Activated gamma-delta T cell treated with Interleukin-2 at 50 U/mL for 16 hours (primary cell): ENCODE measurements at places on chromosomes 5 and 9.

DNA sequence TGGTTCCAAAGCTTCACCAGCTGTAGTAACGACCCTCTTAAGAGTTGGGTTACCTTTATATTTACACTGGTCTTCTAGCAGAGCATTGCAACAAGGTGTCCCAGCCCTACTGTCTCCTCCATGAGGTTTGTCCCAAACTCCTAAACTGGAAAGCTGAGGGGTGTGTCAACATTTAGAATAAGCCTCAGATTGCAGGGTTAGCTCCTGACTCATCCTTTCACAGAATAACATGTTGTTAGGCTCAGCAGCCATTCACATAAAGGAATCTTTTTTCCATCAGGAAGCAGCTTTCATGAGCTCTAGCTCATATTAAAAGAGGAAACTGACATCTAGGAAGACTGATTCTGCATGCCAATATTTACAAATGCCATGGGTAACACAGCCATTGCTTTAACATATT is 238.7 kb downstream of the EFNA5 start:
- no peak for DNase-seq

DNA sequence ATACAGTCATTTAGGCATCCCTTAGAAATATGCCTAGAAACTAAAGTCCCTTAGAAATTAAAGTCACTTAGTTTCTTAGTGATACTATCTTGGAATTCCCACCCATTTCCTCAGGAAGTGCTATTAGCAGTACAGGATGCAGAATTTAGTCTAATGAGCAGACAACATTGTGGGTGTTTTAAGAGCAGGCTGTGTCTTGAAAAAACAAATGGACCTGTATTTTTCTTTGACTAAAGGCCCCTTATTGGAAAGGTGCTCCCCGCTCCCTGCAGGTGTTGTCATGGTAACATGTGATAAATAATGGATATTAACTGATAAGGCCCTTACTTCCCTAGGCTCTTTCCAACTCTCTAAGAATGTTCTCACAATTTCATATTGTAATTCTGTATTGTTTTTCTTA is 38.8 kb upstream of the STARD4 start:
- no peak for DNase-seq

DNA sequence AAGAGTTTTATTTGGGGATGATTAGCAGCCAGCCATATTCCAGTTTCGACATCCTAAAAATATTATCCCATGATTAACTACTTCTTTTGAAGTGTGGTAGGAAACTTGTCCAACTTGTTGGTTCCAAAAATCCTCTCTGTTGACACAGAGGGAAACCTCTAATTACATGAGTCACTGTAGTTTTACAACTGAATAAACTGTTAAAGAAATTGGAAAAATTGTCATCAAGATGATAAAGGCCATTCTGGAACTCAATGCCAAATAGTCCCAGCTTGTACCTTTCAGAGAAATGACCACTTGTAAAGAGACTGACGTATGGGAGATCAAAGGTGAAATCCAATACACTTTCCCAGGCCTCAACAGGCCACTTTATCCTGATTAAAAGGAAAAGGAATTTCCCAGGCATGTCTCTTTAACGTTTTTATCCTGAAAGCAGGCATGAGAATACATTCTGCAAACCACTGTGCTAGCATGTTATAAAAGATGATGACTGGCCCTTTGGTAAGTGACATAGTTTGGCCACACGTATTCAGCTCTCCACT is 261.6 kb downstream of the GLIS3 start:
- DNase-seq: no peak

DNA sequence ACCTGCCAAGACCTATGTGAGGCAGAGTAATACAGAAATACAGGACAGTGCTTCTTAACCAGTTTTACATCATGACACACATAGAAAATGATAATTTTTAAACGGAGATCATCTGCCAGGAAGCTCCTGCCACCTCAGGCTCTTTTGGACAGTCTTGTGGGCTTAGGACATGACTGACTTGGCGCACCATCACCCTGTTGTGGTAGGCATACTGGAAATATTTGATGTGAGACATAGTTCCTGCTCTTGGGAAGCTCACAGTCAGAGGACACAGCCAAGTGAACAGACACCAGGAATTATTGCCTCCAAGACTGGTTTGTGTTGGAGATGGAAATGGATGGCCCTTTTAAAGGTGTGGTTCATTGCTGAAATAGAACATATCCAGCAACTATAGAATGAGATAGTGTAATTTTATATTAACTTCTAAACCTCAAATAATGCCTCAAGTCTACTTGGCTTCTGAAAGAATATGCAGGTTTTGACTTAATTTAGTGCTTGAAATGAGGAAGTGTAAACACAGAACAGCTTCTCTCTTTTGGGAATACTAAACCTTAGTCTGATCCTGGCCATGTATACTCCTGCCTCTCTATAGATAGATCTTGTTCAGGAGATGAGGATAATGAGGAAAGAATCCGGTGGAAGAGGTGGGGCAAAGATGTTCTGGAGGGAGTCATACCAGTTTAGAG is 19.7 kb downstream of the CPEB4 start:
- no peak for DNase-seq

GRCh38 chr5:17167171-17167891 is 50.1 kb upstream of the BASP1 start:
- DNase-seq: no peak

DNA sequence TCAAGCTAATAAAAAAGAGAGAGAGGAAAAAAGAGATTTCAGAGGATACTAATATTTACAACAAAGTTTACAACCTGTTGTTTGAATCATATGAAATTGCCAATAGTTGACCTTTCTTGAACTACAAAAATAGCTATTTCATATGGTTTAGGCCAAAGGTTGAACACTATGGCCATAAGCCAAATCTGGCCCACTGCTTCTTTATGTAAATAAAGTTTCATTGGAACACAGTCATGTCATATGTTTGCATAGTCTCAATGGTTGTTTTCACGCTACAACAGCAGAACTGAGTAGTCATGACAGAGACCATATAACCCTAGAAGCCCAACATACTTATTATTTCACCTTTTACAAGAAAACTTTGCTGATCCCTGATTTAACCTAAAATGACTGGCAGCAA is 20.9 kb downstream of the SEMA5A start:
- DNase-seq: no peak

- no peak for DNase-seq
Measured at GRCh38 chr9:130120832-130121231, 51.4 kb upstream of the NCS1 start.

- no peak for DNase-seq
Measured at GRCh38 chr5:8721536-8721935, 824.3 kb downstream of the SEMA5A start.

- no peak for DNase-seq
Measured at GRCh38 chr5:173094012-173094661, 38.0 kb downstream of the CREBRF start.

DNA sequence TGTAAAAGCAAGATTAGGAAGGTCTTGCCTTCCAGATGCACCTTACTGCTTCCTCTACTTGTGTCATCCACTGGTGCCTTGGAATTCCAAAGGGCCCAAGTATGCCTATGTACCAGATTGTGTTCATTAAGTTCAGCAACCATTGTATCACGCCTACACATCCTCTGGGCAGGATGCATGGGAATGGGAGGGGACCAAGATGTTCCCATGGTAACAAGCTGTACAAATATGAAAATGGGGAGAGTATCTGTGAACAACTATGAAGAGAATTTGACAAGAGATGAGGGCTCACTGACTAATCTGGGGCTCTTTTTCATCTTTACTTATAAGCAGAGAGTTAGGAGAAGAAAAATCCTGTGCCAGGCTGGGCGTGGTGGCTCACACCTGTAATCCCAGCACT is 137.8 kb upstream of the MAP1B start:
- no peak for DNase-seq

DNA sequence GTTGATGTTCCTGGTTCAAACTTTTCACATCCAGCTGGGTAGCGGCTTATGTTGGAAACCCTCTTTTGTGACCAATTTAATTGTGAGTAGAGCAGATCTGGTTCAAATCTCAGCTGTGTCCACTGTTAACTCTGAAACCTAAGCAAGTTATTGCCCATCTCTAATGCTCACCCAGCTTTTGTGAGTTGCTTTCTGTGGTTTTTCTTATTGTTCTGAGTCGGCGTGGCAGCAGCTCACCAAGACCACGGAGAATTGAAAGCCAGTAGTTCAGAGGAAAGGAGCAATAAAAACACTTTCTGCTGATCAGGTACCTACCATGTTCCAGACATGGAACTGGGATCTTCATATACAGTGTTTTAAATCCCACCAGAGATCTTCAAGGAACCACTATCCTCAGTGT is 114.4 kb downstream of the DOCK2 start:
- no peak for DNase-seq

DNA sequence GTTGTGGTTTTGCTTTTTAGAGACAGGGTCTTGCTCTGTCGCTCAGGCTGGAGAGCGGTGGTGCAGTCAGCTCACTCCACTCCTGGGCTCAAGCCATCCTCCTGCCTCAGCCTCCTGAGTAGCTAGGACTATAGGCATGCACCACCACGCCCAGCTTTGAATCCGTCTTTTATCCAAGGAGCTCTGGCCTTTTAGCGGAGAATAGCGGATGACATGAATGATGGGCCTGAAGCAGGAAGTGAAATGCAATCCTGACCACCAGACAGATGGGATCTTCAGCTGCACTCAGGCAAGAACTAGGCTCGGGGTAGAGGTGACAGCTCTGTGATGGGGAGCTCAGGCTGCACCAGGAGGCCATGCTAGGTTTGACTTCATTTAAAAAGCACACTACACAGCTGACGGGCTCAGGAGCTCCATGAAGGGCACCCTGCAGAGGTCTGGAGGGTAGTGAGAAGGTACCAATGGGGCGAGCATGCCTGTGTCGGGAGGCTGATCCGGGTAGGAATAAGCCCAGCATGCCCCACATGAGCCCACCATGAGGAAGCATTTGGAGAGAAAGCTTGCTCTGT is 21.9 kb downstream of the POLR1E start:
- DNase-seq: no peak

DNA sequence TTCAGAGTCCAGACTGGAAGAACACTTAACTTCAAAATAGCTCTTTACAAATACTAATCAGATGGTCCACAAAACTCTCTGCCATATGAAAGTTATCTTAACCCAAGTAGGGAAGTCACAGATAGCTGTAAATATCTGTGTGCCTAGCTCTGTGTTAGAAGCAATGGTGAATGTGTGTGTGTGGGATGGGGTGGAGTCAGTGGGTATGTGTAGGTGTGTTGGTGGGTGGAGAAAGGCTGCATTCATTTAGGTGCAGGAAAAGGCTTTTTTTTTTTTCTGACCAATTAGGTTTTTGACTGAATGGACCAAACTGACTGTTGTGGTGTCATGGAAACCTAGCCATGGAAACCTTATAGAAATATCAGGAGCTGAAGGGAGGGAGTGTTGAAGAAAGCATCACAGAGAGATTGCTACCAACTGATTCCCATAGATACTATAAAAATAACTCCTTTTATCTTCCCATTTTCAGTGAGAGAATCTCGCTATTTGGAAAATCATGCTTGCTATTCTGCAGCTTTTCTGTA is 156.2 kb upstream of the NR3C1 start:
- DNase-seq: no peak

- DNase-seq: no peak
Measured at GRCh38 chr5:134223406-134224248, 2.2 kb downstream of the PPP2CA start.

DNA sequence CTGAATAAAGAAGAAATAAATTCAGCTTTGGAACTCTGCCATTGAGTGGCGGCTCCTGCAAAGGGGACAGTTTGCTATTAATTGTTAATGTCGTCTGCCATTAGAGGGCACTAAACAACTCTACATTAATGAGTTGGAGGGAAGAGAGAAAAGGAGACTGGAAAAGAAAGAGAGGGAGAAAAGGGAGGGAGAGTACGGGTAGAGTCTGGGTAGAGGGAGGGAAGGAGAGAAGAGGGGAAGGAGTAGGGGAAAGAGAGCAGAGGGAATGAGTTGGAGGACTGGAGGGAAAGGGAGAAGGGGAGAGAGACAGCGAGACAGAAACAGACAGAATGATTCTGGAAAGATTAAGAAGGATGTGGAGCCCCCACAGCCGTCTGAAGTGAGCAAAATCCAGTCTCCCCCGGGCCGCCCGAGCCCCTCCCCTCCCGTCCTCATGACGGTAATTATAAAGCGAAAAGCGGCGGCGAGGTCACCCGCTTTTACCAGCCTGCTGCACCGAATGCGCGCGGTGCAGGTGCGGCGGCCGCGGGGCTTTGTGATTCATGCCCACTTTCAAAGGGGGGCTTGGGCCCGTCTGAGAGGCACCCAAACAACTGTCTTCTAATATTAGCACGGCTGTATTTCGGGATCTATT is 1.9 kb upstream of the FST start:
- no peak for DNase-seq

DNA sequence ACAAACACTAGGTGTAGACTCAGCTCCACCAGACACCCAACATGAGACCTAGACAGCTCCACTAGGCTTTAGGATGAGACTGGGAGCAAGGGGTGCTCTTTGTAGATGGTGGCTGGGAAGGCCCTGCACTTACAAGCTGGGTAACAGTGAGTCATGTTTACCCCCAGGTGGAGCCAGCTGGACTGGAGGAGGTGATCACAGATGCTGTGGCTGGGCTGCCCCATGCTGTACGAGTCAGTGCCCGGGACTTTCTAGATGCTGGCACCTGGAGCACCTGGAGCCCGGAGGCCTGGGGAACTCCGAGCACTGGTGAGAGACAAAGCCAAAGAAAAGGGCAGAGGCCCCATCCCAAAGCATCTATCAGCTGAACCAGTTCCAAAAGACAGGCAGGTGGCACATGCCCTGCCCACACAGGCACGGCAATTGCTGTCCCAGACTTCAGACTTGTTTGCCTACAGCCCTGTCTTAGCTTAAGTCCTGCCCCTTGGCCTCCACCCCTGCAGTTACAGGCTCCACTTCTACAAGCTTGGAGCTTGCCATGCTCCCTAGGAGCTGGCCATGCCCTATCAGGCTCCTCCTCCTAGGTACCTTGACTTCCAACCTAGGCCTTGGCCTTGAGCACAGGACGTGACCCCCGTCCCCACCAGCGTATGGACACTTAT is 2.7 kb downstream of the CCL27 start:
- no peak for DNase-seq

GRCh38 chr9:70830618-70831017 is 290.8 kb downstream of the TRPM3 start:
- DNase-seq: no peak

DNA sequence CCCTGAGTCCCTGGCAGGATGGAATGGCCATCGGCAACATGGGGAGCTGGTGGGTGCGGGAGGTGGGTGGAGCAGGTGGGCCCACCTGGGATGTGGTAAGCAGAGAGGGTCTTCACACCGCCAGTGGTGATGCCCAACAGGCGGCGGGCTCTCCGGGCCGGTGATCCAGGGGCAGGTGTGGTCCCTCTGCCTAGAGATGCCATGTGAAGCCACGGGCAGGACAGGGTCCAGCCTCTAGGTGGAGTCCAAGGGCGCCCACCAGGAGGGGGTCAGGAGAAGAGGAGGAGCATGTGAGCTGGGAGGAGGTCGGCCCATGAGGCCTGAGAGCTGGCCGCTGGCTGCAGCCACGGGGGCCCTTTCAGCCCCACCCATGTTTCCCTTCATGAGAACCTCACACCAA is 221.1 kb downstream of the FANCC start:
- DNase-seq: no peak

- no peak for DNase-seq
Measured at GRCh38 chr9:99401680-99402504, 179.8 kb downstream of the SEC61B start.

GRCh38 chr9:12812710-12813109 is 37.9 kb downstream of the LURAP1L start:
- no peak for DNase-seq
